ENCODE measurements at places on chromosomes 16 and 17.

GRCh38 chr16:22688930-22689329 lies 125.0 kb upstream of the HS3ST2 start:
- no peak for DNase-seq

GRCh38 chr16:58506241-58507194 lies 6.6 kb downstream of the NDRG4 start:
- DNase-seq: no peak

GRCh38 chr17:64497565-64498035 lies 746 bp upstream of the POLG2 start:
- no peak for DNase-seq

GRCh38 chr17:5418858-5419355 lies 555 bp downstream of the NUP88 start:
- no peak for DNase-seq

- no peak for DNase-seq
These were observed 210.3 kb upstream of the WSB1 start for GRCh38 chr17:27083408-27084185.

DNA sequence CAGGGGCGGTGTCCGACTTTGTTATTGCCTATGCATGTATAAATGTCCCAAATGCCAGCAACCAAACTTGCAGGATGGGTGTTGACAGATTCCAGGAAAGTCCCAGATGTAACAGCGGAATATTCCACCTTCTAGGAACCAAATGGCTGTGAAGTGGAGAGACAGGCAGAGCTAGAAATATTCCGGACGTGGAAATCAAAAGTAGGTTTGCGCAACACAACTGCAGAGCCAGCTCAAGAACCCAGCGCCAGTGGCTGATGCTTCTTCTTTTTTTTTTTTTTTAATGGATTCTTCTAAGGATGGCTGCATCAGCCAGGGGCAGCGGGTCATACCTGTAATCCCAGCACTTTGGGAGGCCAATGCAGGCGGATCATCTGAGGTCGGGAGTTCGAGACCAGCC lies 601.7 kb downstream of the MAF start:
- no peak for DNase-seq

- DNase-seq: no peak
These were observed 32.5 kb downstream of the HOXB1 start for GRCh38 chr17:48498164-48498850.

DNA sequence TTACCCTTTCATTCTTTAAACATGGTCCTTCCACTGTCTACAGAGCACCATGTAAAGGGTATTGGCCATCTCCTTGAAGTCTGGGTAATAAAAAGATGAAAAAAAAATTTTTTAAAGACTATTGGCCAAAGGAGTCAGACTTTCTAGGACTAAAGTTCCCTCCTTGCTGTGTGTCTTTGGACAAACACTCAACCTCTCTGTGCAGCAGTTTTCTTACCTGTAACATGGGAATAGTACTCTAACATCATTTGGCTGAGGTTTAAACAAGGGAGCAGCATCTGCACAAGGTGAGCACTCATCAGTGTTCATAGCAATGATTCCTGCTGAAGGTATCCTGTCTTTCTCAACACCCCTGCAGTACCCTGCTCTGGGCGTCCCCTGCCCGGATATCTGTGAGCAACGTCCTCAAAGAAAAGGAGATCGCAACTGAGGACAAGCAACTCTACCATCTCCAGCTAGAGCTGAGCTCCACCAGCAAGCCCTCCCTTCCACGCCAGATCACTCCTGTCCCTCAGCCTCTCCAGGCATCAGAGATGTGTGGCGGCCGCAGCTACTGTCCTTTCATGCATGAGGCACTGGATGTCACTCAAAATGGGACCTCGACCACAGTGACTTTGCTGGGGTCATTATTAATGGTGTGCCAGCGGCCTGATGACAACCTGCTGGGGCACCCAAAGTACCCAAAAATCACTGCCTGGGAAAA lies 29.5 kb upstream of the RPH3AL start:
- DNase-seq: no peak

Measured in cerebellar nuclear complex (tissue), 1 donor.